Stimulated activated CD4-positive, alpha-beta T cell treated with anti-CD3 and anti-CD28 coated beads, Interleukin-4, amount 100 ng/mL, for 48 hours (primary cell): ENCODE measurements at places on chromosomes 5 and 9.

- DNase-seq = no peak
Observed at GRCh38 chr5:157519579-157520253, 55.9 kb downstream of the ADAM19 start.

DNA sequence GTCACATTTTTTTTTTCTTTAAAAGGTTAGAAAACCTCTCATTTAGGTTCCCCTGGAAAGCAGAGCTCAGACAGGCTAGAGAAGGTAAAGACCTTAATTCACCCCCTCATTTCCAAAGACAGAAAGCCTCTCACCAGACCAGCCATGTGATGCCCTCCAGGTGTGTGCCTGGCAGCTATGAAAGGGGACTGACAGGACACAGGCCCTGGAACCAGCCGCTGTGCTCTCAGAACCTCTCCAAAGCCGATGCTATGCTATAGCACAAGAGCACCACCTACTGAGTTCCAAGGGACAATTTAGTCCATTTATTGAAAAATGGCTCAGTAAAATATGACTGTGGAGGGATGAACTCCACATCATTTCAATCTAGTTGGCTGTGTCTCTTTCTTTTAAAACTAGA lies 48.8 kb downstream of the FANCC start:
- no peak for DNase-seq

DNA sequence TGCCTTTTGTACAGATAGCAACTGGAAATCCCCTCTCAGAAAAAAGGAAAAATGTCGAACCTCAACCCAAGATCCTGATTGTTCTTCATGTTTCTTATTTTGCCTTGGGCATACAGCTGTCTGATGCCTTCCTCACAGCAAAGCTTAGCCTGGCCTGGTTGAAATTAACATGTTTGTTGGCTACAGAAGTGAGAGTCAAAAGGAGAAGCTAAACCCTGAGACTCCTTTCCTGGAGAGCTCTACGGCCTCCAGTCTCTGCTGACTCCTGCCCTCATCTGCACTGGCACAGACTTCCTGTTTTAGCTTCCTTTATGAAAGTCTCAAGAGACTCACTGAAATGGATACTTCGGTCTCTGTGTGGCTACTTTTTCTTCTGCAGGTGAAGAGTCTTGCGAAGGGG lies 186.7 kb downstream of the PARP8 start:
- no peak for DNase-seq

DNA sequence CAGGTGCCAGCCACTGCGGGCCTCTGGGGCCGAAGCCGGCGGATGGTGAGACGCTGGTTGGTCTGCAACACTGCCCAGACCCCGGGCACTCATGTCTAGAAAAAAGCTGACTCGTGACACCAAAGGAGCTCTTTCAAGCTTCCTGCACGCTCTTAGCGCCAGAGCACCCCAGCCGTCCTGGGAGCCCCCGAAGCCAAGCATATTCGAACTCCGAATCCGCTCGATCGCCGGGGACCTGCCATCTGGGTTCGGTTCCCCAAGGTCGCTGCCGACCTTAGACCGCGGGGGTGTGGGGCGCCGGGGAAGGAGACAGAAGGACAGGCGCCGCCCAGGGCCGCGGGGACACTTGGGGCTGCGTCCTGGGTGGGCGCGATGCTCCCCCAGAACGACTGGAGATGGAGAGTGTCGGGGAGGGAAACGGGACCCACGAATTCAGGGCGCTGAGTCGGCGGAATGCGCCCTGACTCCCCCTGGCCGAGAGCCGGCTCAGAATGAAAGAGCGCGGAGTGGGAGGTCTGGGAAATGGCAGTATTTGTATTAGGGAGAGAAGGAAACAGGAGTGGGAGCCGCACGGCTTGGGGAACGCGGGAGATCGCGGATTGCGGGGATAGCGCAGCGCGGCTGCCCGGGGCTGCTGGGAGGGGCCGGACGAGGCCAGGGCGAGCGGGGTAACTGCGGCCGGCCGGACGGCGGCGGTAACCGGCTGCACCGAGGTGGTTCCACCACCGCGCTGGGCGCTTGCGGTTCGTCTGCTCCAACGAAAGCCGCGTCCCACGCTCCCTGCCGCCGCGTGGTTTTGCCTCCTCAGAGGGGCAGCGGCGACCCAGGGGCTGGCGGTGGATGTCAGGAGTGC lies 20.1 kb upstream of the MARCHF6 start:
- no peak for DNase-seq

GRCh38 chr5:108857905-108858304 lies 110.2 kb downstream of the FER start:
- no peak for DNase-seq

DNA sequence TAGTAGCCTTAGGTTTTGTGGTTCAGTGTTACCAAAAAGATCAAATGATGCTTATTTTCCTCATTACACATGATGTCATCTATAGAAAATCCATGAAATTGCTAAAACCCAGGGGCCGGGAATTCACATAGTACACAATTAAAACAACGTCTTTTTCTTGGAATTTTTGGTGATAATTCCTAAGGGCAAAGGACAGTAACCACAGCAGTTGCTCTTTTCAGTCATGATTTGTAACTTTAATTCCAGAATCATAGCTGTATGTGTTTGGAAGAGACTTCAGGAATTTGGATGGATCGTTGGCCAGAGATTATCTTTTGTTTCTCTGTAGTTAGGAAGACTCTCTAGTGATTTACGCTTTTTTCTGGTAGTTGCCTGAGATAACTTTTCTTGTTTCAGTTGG lies 748.7 kb downstream of the TLE4 start:
- DNase-seq = no peak

GRCh38 chr5:68911840-68912690 lies 181.7 kb upstream of the SLC30A5 start:
- no peak for DNase-seq

DNA sequence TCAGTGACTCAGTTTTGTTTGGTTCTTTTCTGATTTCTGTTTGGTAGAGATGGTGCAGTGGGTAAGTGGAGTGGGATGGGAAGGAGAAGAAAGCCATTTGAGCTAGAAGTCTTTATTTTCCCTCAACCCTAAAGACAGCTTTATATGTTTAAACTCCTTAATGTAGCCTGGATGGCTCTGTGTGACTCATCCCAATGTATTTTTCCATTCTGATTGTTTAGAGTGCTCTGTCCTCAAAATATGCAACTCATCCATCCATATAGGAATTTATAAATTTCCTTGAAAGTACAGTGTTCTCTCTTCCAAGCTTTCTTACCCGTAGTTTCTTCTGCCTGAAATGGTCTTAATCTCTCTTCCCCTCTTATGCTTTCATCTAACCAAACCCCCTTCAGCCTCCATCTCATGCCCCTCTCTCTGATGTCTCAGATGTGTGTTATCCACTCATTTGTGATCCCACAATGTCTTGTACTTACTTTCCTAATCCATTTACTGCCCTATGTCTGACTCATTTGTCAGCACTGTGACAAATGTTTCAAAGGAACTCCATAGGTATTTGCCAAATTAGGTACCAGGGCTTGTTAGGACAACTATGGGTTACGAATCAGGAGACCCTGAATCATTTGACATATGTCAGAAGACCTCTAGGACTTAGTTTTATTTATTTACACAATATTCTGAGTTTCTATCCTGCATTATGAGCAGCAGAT lies 217.5 kb upstream of the SGCD start:
- DNase-seq = no peak

DNA sequence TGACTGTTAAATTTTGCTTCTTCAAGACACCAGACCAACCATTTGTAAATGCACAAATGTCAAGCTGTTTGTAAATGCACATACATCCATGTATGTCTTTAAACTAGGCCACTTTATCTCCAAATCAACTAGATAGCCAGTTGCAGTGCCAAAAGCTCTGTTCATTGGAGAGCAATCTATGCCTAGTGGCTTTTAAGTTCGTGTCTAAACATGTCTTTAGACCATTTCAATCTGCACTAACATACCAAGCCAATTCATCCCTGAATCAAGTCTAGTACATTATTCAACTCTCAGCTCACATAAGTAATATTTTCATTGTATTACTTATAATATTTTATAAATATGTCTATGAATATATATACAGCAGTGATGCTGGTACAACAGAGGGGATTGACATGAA lies 985.9 kb downstream of the CDH18 start:
- no peak for DNase-seq

DNA sequence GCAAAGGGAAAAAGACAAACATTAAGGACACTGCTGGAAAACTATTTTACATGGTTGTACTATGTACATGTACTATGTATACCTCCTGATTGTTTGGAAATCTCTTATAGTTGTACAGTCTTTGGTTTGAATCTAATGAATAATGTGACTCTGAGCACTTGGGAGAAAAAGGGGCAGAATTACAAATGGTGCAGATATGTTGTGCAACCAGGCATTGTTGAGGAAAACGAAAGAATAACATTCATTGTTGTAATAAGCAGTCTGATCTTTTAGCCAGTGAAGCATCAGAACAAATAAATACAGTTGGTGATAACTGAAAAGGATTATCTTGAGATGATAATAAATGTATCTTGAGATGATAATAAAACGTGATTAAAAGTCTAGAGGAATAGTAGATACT lies 87.2 kb downstream of the CSNK1G3 start:
- no peak for DNase-seq

GRCh38 chr5:65791712-65792673 lies 70.0 kb downstream of the NLN start:
- DNase-seq = no peak

- peak; percentile 21 for DNase-seq
Observed at GRCh38 chr5:151772029-151772845, 483 bp downstream of the G3BP1 start.

DNA sequence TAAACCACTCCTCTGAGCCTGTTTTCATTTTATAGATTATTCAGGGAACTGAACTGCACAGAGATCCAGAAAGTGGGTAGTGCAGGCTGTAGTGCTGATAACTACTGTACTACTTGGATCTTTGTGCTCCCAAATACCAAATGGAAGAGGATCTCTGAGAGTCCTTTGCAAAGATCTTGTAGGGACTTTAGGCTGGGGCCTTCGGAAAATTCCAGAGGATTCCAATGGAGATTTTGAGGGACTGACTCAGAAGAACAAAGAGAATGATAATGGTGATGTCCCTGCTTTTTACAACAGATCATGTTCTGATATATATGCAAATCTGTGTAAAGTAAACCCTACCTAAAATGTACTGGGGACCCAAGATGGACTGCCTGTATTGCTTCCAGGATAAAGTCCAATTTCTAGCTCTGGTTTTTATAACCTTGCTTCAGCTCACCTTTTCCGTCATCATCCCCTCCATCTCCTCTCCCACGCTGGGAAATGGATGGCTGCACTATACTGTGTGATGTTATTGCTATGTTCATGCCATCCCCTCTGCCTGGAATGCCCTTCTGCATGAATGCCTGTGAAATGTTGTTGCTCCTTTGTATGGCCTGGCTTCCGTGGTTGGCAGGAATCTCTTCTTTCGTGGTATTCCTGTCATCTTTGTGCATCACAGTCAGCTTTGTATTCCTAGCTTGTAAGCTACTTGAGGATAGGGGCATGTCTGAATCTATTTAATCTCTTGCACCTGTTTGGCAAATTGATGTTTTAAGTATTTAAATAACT lies 9.7 kb upstream of the PSMD5 start:
- DNase-seq = no peak

- DNase-seq = no peak
Observed at GRCh38 chr9:131651160-131651559, 88.7 kb downstream of the RAPGEF1 start.

- DNase-seq = no peak
Observed at GRCh38 chr5:2740051-2740875, 11.2 kb downstream of the IRX2 start.

- no peak for DNase-seq
Observed at GRCh38 chr9:136241542-136241941, 4.1 kb downstream of the QSOX2 start.

- DNase-seq = no peak
Observed at GRCh38 chr5:94281236-94281801, 337.1 kb downstream of the KIAA0825 start.

DNA sequence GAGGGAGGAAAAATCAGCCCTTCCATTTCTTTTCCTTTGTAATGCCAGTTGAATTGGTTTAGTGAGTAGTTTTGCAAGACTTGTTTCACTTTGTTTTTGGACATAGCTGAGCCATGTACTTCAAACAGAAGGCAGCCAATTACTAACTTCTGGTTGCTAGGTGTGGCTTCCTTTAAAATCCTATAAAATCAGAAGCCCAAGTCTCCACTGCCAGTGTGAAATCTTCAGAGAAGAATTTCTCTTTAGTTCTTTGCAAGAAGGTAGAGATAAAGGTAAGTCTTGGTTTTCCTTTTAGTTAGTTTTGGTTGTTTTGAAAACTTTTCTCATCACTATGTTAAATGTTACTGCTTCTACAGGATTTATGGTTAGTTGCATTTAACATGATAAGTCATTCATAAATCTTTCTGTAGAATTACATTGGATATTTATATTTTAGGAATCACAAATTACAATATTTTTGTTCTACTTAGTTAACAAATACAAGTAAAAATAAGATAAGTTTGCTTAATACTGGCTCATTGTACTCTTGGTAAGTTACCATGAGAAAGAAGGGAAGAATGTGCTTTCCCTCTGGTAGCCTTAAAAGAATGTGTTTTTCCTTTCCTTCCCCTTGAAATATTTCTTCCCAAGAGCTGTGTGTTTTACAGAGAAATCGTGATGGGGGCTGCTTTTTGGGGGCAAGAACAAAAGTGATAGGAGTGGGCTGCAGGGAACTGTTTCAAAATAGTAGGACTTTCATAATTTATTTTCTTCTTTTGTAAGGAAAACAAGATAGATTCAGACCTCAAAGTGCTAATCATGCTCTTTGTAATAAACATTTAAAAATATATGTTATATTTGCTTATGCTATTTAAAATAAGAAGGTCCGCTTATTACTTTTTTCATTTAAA lies at the start of gene ANXA1:
ANXA1 (plus strand) TSS at position 213 of the 890 bp plus-strand sequence. CDS start 6,671 bp downstream, outside the sequence.
- DNase-seq = no peak

DNA sequence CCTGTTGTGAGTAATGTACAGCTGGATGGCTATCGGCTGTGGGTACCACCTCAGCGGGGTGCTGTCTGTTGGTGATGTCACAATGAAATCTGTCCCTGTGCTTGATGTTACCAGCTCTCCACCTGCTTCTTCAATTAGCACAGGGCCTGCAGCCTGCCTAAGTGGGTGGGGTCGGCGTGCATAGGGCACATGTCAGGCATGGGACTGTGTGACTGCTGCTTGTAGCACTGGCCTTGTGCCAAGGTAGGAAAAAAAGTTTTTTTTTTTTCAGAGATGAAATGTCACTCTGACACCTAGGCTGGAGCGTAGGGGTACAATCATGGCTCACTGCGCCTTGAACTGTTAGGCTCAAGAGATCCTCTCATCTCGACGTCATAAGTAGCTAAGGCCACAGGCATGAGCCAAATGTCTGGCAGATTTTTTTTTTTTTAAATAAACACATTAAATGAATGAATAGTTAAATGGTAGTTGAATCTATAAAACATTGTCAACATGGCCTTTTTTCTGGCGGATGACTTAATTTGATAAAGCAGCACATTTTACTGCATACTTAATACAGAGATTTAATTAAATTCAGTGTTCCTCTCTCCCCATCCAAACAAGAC lies 222.5 kb downstream of the NXNL2 start:
- no peak for DNase-seq

- DNase-seq = no peak
Observed at GRCh38 chr5:35857606-35858205, 1.0 kb downstream of the IL7R start.

- no peak for DNase-seq
Observed at GRCh38 chr9:1300941-1301340, 250.8 kb downstream of the DMRT2 start.
